Activated naive CD4-positive, alpha-beta T cell treated with anti-CD3 and anti-CD28 coated beads for 36 hours (primary cell): ENCODE measurements at places on chromosomes 11 and 22. TPM values are rescaled to one million over a fixed set of nuclear protein-coding genes. Genes with fewer than 3 reads are reported as not detected.

The FOLR1 gene
- not detected for total RNA-seq

The MYEOV gene
- total RNA-seq, result not detected

- no peak for DNase-seq
Observed at GRCh38 chr11:70036971-70037882, 40.9 kb upstream of the ANO1 start.

DNA sequence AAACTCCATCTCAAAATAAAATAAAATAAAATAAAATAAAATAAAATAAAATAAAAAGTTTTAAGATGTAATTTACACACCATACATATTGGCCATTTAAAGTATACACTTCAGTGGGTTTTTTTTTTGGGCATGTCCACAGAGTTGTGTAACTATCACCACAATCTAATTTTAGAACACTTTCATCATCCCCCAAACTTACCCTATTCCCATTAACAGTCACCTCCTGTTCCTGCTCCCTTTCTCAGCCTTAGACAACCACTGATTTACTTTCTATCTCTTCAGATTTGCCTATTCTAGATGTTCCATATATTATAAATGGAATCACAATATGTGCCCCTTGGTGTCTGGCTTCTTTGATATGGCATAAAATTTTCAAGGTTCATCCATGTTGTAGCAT, 4.6 kb upstream of the ACER3 start:
- no peak for DNase-seq

DNA sequence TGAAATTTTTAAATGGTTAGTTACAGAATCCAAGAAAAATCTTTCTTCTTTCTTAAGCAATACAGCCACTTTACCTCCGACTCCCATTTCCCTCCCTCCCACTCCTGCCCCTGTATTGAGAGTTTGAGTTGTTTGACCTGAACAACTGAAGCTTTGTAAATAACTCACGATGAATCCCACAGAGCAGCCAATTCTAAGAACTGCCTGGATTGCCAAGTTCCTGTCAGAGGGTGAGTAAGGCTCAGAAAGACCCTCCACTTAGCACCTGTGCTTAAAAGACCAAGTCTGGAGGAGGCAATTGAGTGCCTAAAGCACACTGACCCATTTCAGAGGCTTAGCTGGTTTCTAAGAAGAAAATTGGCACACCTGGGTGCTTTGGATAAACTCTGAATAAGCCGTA, 158.5 kb downstream of the MSANTD4 start:
- DNase-seq, result no peak

DNA sequence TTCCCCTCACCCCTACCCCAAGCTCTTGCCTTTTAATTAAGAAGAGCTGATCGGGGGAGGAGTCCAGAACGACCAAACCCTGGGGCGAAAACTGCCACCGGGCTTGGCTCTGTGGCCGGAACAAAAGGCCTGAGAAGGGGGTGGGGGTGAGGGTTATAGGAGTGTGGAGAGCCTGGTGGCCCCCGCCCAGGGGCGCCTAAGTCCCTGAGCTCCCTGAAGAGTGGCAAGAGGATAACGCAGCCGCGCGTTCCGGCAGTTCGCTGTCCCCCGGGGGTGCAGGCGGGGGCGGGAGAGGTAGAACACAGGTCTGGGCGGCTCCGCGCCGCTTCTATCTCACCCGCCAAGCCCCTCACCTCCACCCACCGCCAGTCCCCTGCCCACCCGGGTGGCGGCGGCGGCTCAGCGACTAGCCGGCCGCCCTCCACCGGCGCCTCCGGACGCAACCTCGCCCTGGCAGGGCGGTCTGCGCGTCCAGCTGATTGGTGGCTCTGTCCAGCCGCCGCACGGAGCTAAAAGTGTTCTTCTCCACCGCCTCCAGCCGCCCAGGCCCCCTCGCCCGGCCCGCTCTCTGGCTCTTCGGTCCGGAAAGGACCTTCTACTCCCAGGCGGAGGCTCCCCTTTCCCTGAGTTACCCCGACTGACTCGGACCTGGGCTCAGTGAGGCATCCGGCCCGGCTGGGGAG, 18.7 kb upstream of the BDNF start:
- no peak for DNase-seq

DNA sequence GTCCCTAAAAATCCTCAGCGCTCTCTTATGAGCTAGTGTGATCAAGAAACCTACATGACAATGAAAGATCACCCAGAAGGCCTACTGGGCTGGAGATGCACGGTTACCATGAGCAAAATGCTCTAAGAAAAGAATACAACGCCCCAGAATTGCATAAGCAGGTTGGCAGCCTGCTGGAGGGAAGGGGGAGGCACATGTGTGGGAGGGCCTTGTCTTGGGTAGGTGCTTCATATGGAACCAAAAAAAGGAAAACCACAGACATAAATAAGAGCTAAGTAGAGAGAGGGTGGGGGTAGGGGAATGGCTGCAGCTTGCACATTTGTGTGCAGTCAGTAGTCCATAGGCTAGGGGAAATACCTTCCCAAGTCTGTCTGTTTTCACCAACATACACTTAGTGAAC, 2.8 kb downstream of the SIAE start:
- DNase-seq, result peak; percentile 36

DNA sequence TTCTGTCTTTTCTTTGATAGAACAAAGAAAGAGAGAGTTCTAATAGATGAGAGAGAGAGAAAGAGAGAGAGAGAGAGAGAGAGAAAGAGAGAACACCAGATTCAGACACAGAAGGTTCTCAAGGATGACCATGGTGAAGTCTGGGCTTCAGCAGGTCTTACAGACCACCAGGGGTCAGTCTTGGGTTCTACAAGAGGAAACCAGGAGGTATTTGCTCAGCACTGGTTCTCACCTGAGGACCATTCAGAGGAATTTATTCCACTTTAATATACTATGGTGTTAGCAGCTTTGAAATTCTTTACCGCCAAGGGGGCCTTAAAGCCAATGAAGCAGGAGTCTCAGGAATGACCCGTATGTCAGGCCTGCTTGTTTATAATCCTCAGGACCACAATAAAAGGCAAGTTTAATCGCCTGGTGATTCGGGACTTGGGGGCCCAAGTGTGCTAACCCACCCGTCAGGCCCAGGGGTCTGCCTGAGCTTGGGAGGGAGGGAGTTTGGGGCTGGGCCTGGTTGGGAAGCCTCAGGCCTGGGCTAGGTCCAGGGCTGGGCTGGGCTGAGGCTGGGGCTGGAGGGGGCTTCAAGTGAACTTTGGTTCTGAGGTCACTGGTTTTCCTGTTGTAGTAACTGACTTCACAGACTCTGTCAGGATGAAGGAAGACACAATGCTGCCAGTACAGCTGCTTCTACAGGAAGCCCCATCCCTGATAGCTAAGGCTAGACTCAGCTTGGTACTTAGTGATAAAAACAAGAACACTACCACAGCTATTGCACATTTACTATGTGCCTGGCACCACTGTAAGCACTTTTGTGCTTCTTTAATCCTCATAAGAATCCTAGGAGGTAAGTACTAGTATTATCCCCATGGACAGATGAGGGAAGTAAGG, 179.2 kb upstream of the ZBED5 start:
- DNase-seq, result peak; percentile 59
